IPS-NIHi11 (cell line): ENCODE measurements at places on chromosomes 1 and 21.
A peak's percentile ranks its signal among the peaks of the same experiment; 100 is the strongest.

GRCh38 chr21:43015906-43016540, 41.7 kb downstream of the PKNOX1 start:
- DNase-seq = no peak

GRCh38 chr1:231715816-231716722, 89.5 kb downstream of the DISC1 start:
- DNase-seq = no peak

DNA sequence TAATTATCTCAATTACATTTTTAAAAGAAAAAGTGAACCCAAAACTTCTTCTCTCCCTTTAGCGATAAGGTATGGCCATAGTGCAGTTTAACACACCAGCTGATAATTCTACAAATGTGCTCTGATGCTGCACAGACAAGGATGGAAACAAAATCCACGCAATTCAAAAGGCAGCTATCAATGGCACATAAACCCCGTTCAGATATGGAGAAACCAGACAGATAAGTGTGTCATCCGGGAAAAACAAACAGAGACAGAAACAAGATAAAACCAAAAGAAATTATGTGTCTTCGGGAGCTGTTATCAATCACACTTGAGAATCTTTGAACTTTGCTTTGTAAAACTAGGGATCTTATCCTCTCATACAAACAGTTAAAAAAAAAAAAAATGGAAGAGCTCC, 73.6 kb downstream of the SIPA1L2 start:
- no peak for DNase-seq

- peak; percentile 66 for DNase-seq
Measured at GRCh38 chr1:14598498-14599182, at the start of gene KAZN. Gene KAZN, plus strand, starts transcription at chr1:14598685.

GRCh38 chr1:228046421-228047182, 35.9 kb upstream of the ARF1 start:
- DNase-seq = no peak

DNA sequence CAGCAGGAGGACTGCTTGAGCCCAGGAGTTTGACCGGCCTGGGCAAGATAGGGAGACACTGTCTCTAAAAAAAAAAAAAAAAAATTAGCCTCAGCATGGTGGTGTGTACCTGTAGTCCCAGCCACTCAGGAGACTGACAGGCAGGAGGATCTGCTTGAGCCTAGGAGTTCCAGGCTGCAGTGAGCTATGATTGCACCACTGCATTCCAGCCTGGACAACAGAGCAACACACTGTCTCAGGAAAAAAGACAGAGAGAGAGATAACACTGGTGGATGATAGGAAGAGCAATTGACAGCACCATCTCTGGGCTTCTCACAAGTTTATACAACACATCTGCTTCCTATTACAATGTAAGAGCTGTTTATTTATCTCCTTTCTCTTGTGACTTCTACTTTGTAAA, 2.4 kb upstream of the RNU11 start:
- DNase-seq = no peak

GRCh38 chr21:43983390-43983789, 28.7 kb upstream of the TRAPPC10 start:
- no peak for DNase-seq

- peak; percentile 87 for DNase-seq
Measured at GRCh38 chr1:226608699-226609505, 60.3 kb downstream of the STUM start.

DNA sequence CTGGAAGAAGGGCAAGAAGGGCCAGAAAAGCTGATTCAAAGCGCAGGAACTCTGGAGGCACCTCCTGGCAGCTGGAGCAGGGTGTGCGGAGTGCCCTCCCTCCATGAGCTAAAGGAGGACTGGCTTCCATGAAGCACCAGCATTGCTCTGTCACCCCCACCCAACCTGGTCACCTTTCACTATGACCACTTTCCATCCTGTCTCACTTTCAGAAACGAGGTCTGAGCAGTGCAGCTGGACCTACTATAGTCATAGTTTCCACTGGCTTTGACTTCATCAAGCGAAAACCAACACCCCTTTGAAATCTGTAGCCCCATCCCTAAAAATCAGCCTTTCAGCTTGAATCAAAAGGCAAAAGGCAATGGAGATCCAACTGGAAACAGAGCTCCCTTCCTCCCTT, 84.8 kb upstream of the CACNA1E start:
- no peak for DNase-seq

- DNase-seq = no peak
Measured at GRCh38 chr1:183687546-183688304, 34.6 kb upstream of the APOBEC4 start.

- DNase-seq = peak; percentile 78
Measured at GRCh38 chr1:42913426-42914091, 45.1 kb downstream of the SLC2A1 start.

DNA sequence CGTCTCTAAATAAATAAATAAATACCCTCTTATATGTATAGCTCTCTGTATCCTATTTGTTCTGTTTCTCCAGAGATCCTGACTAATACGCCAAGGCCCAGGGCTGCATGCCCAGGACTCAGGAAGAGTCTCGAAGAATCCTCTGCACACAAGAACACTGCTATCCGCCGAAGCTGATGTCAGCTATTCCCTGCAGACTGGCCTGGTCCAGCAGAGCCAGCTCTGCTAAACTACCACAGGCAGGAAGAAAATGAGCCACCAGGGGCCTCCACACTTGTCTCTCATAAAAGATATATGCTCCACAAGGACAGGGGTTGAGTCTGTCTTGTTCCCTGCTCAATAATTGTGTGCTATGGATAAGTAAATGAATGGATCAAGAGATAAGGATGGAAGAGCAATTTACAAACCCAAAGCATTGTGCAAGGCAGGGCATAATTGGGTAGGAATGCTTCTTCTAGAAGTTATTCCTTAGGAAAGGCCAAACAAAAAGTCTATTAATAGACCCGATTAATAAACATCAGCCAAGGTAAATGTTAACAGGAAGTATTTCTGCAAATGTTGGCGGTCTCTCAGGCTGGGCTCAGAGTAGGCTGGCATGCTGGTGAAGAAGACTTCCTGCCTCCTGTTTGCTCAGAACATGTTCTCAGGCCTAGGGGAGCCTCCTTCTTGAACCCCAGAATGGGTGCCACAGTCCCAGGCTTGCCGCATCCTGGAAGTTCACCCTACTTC, 26.3 kb upstream of the MAN1C1 start:
- DNase-seq = no peak

GRCh38 chr21:40990366-40990765, 143.4 kb upstream of the DSCAM start:
- no peak for DNase-seq

DNA sequence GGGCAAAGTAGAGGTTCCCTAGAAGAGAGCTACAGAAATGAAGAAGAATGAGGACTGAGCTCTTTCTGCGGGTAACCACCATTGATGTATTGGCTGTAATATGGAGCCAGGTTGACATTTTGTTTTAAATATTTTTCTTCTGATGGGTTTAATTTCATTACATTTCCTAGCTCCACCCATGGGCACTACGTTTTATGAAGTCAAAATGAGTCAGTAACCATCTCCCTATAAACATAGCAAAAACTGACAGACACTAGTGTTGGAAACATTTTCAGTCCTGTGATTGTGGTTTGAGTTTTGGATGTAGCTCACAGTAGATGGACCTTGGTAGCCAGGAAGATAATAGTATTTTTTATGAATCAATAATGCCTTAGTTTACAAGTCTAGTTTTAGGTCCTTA, 470.4 kb upstream of the B3GALT2 start:
- DNase-seq = no peak

GRCh38 chr1:157153746-157154145, 15.6 kb upstream of the ETV3 start:
- DNase-seq = no peak

- peak; percentile 81 for DNase-seq
Measured at GRCh38 chr1:1283821-1284220, 3.6 kb downstream of the SCNN1D start.

DNA sequence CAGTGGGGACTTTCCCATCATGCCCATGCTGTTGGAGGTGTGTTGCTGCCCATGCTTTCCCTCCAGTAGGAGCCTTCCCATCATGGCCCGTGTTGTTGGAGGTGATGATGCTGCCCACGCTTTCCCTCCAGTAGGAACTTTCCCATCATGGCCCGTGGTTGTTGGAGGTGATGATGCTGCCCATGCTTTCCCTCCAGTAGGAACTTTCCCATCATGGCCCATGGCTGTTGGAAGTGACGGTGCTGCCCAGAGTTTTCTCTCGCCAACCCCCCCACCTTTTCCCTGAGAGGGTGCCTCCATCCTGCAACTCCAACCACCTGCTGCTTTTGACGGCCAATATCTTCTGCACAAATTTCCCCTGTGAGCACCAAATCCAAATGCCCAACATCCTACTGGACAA, 205.7 kb downstream of the TOMM20 start:
- DNase-seq = no peak

DNA sequence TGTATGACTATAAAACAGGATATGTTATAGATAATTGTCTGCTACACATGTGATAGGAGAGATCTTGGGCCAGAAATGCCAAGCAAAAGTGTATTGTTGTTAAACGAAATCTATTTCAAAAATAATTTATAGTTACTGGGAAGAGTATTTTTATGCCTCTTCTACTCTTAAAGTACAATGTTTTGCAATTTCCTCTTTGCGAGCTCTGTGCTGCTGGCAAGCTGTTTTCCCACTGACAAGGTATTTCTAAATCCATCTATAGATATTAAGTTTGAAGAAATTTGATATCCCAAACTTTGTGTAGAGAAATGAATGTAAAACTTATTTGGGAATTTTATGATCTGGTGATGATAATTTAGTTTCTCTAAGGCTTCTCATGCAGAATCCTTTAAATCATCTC, 63.3 kb upstream of the PTGFR start:
- DNase-seq = no peak

DNA sequence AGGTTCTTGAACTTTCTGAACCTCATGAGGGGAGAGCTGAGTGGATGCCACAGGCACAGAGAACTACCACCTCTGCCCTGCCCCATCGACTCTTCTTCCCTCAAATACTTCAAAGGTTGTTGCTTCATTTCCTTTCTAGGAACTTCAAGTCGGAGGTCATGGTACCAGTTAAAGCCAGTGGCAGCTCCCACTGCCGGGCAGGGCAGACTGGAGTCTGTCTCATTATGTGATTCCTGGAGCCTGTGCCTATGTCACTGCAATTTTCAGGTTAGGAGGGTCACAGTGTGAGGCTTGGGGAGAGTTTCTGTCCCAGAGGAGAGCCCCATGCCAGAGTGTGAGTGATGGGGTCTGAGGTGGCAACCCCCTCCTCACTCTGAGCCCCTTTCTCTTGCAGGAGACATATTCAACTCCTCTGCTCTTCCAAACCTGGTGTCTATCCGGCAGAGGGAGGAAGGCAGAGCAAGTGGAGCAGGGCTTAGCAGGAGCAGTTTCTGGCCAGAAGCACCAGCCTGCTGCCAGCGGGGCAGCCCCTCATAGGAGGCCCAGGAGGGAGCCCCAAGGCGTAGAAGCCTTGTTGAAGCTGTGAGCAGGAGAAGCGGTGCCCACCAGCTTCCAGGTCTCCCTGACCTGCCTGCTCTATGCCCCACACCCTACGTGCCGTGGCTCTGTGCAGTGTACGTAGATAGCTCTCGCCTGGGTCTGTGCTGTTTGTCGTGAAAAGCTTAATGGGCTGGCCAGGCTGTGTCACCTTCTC, 29.3 kb downstream of the CAMK1G start:
- no peak for DNase-seq

DNA sequence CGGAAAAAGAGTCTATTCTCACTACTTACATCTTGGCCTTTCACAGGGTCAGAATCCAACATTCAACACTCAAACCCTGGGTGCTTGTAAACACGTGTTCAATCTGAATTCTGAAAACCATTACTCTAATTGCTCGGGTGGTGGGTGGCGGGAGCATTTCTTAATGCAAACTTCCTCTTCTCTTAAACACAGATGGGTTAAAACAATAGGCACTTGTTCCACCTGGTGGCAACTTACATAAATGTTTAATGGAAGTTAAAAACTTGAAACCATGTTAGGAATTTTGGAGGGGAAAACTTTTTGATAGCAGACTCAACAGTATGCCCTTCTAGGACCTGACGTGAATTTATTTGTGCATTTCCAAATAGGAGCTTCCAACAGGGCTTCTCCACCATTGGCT, 23.4 kb upstream of the TDRD10 start:
- no peak for DNase-seq

- DNase-seq = no peak
Measured at GRCh38 chr1:94873520-94874351, 53.2 kb downstream of the CNN3 start.

GRCh38 chr1:65991694-65992093, 199.0 kb downstream of the PDE4B start:
- no peak for DNase-seq

DNA sequence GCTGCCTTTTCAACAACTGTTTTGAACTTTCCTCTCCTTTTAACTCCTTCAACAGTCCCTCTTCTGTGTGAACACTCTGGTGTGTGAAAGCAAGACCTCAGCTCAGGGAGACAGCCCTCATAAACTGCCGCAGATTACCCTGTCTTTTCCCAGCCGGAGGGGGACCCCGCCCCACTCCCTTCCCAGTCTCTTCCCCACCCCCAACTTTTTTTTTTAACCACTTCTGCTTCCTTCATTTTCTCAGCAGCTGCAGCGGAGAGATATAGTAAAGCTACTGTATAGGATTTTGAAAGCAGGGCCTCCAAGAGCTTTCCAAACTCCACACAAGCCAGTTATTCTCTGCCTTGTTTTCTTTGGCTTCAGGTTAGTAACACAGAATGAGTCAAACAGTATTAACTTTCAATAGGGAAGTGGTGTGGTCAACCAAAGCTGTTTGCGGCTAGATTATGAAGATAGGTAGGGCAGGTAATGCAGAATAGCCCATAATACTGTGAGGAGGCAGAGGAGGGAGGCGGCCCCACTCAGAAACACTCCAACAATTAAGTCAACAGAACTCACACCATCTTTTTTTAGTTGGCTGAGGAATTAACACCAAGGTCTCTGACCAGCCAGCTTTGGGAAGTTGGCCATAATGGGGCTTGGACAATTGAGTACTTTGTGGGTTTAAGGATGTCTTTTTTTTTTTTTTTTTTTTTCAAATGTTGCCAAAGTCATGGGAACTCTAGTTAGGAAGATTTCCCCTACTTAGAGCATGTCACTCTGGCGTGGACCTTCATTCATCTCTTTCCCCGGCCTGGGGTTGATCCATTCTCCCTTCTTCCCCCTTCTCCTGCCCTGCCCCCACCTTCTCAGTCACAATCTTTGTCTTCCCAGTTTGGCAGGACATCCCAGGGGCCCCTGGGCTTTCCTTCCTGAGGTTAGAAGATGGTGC, 177.0 kb downstream of the CLIC6 start:
- no peak for DNase-seq

DNA sequence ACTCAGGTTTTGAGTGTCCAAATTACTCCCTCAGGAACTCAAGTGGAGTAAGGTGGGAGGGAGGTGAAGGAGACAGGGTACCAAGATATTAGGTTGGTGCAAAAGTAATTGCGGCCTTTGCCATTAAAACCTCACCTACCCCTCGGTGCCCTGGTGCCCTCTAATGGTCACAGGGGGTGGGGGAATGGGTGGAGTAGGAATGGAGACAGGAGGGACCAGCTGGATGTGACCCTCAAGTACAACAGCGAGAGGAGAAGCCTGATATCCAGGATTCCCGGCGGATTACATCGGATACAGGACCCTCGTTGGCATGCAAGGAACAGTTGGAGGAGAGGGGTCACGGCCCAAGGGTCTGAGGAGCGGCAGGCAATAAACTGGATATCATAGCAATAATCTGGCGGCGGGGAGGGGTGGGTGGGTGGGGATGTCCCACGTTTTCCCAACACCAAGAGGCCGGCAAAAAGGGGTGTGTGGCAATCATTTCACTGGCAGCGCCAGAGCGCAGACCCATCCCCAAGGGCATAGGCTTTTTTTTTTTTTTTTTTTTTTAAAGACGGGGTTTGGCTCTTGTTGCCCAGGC, 4.3 kb upstream of the ZBTB7B start:
- no peak for DNase-seq
